ENCODE measurements at places on chromosomes 2 and 18.

DNA sequence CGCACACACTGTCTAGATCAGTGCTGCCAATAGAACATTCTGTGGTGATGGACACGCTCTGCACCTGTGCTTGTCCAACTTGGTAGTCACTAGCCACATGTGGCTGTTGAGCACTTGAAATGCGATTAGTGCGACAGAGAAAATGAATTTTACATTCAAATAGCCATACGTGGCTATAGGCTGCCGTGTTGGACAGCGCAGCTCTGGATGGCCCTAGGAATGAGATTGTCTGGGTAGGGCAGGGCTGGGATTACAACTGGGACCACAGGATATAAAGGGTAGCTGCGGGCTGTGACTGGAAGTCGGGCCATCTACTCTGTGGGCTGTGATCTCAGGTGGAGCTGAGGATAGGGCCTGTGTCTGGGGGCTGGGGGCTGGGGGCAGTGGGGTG, 5.2 kb downstream of the ASIC4 start:
- DNase-seq, result no peak

- no peak for DNase-seq
These were observed 128.2 kb upstream of the RIOK3 start for GRCh38 chr18:23324861-23325260.

- no peak for DNase-seq
These were observed 337.7 kb upstream of the CHAC2 start for GRCh38 chr2:53429901-53430300.

DNA sequence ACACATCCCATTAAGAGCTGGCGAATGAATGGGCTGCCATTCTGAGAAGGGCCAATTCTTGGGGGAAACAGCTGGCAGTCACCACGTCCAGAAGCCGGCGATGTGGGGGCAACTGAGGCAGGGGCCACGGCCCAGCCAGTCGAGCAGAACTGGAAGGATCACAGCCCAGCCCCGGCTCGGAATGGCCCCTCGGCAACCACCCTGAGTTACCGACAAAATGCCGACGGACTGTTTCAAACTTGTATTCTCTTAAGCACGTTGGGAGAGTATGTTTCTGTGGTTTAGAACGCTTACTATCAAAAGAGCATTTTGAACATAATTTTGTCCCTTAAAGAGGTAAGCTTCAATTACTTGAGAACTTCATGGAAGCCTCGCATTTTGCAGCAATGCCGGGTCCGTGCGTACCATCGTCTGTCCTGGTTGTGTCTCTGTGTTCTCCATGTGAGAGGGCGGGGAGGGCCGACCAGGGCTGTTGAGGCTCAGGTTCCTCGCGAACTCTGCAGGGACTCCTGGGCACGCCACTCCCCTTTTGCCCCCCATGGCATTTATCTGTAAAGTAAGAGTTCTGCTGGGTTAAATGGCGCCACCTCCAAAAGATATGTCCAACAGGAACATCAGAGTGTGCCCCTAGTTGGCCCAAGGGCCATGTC, 155.9 kb downstream of the TWIST2 start:
- no peak for DNase-seq

GRCh38 chr18:6521803-6522418, 107.2 kb upstream of the L3MBTL4 start:
- DNase-seq, result peak; percentile 60

GRCh38 chr2:205166745-205167144, 515.6 kb upstream of the NRP2 start:
- no peak for DNase-seq

- DNase-seq, result no peak
These were observed 83.6 kb downstream of the MRPS9 start for GRCh38 chr2:105121434-105121833.

DNA sequence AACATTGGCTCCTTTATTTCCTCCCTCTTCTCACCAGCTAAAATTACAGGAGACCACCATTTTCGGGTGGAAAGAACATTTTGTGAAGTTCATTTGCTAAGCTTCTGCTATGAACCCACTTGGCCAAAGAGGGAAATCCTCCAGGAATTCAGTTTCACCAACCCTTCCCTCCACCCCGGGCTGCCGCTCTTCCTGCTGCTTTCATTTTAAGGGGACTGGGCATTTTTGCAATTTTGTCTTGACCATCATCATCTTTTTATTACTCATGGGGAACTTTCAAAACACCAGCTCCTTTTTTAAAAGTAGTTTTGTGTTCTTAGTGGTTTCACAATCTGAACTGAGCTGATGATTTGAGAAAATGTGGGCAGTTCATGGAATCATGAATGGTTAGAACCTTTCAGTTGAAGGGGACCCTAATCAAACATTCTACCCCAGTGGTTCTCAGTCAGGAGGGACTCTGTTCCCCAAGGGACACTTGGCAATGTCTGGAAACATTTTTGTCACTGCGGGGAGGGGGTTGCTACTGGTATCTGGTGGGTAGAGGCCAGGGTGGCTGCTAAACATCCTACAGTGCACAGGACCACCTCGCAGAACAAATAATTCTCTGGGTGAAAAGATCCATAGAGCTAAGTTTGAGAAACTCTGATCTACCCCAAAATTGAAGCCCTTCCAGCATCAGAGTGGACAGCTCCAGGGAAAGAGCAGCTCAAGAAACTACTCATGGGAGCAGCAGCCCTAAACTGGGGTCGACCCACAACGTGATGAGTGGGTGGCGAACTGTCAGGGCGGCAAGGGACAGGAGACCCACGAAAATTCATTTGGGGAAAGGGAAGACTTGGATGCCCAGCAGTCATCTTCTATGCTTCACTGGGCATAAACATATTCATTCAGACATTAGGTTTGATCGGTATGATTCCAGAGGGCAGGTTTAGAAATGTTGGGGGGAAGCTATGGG, 92.9 kb downstream of the ACKR3 start:
- DNase-seq, result no peak

DNA sequence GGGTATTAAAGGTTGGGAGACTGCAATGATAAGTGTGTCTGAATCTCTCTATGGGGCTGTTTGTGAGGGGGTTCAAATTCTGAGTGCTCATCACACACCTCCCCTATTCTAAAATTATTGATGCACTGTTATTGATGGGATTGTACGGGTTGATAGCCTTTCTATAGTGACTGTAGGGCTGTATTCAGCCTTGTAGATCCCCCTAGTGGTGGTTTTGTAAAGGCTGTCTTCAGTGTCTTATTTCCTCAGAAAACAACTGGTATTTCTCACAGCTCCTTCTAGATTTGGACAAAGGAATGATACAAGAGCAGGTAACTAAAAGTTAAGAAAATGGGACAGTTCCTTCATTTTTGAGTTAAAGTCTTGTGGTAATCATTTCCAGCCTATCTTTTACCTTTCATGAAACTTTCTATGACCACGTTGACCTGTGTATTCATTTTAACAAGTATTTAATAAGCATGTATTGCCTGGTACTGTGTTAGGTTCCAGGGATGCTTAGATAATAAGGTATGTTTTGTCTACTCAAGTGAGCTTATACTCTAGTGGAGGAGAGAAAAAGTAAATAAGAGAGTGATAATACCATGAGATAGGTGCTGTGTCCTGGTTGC, 21.2 kb downstream of the SMAD4 start:
- peak; percentile 66 for DNase-seq

DNA sequence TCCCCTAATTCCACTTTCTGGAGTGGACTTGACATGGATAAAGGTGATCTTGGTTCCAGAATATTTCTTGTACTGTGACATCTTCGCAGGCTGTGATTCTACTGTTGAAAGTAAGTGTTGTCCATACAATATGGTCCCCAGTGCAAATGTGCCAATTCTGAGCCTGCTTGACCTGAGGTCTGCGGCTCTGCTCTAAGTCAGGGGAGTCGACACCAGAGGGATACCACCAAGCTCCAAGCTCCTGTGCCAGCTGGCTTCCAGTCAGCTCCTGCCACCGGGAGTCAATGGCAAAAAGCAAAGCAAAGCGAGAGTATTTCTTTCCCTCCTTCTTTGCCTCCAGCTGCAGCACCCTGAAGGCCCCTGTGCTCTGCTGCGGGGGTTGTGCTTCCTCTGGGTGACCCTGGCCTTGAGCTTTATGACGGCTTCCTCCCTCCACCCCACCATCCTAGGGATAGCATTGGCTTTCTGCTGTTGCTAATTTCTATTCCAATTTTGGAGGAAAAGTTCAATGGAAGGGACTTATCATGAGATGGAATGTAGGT, 50.4 kb downstream of the SLC35F5 start:
- DNase-seq, result no peak

DNA sequence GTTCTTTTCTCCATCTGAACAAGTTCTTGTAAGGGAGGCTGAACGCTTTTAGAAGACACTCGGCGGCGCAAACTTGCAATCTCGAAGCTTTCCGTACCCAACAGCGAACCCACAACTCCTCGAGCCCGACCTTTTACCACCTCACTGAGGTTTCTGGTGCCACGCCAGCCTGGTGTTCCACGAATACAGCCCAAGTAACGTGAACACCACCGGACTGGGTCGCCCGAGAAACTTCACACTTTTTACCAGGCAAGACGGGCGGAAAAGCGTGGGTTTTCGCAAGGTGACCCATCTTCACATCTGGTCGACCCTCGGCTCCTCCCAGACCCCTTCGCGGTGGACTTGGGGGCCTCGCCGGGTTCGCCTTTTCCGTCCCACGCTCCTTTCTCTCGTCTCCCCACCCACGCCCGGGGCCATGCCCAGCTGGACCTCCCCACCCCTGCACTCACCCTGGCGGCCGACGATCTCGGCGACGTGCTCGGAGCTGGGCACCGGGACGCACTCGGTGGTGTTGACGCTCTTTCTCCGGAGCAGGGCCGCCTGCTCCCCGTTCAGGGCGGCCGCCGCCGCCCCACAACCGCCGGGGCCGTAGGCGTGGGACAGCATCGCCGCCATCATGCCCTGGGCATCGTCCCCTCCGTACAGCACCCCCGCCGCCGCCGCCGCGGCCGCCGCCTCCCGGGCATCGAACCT, 1.2 kb downstream of the MEX3C start:
- peak; percentile 14 for DNase-seq

DNA sequence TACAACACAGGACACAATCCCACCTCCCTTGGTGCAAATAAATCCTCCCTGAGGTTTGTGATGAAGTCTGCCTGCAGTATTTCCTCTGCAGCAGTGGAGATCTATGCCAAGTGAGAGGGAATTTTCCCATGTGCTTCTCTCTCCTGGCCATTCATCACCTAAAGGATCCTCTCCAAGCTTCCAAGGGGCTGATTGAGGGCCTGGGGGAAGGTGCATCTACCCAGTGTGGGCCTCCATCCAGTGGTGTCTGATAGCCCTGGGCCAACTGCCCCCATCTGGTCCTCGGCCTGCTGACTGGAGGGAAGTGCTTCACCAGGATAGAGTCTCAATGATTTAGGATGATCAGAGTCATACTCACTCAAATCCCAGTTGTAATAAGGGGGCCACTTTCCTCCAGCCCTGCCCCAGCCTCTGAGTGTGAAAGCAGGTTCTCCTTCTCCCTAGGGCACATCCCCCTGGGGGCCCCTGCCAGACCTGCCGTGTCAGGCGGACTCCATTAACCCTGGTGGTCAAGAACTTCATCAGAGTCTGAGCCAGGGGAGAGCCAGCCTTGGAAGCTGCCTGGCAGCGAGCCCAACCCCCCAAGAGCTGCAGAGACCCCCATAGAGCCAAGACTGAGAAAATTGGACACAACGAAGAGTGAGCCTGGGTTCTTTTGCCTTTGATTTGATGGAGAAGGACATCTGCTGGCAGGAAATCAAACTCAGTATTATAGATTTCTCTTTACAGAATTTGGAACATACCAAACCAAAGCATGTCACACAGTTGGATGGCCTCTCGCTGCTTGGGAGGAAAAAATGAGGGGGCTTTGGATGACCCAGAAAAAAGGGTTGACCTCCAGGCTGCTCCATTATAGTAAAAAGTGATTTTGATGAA, 509.6 kb downstream of the CMPK2 start:
- DNase-seq, result no peak

DNA sequence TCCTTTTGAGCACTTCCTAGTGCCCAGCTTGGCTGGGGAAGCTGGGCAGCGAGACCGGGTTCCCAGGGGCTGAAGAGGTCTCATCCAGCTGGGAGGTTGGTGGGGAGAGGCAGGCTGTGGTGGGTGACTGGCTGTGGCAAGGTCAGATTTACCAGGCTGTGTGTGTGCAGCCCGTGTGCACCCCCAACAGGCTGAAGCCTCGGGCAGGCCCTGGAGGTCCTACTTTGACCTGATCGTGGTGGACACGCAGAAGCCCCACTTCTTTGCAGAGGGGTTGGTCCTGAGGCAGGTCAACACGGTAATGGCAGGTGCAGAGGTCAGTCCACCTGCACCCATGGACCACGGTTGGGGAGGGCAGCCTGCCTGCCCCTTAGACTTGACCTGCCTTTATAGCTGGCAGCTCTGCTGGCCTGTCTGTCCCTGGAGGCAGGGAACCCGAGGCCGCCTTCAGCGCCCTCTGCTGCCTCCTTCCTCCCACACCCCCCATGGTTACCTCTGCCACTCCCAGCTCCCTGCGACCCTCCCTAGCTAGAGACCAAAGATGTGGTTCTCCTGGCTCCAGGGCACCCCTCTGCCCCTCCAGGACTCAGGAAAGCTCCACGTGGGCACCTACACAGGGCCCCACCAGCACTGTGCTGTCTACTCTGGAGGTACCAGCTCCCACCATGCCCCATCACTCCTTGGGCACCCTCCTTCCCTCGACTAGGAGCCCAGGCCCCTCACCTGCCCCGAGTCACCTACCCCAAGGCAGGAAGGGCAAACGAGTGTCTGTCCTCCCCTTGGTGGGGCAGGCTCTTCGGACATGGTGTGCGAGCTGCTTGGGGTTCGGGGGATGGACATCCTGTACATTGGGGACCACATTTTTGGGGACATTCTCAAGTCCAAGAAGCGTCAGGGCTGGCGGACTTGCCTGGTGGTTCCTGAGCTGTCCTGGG, 4.0 kb downstream of the NT5DC4 start:
- DNase-seq, result no peak

DNA sequence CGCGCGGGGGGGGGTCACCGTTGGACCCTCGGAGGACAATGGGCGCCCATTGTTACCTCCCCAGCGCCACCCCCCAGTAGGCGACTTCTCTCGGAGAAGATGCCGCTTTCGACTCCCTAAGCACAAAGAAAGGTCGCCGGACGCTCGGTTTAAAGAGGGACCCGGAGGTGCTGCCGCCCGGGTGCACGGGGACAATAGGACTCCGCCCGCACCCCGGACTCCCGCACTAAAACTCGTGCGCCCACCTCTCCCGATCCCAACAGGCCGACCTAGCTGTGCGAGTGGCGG, 318 bp upstream of the CDC42EP3 start:
- no peak for DNase-seq

DNA sequence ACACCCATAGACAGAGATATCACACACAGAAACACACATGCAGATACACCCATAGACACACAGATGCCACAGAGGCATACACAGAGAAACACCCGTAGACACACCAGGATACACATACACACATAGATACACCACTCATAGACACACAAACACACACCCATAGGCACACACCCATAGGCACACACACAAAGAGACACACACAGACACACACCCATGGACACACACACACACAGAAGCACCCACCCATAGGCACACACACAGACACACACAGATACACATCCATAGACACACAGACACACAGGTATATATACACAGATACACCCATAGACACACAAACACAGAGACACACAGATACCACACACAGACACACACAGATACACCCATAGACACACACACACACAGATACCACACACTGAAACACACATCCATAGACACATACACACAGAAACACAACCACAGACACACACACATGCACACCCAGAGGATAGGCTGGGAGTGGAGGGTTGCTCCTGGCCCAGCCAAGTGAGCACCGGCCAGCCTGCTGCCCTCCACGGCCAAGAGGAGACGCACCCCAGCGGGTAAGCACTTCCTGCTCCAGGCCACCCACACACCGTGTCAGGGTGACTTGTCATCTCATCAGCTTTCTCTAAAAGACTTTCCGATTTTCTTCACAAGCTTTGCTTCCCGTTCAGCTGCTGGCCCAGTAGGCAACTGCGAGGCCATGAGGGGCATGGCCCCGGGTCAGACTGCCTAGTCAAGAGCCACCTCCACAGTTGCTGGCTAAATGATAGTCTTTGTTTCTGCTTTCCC, 14.1 kb upstream of the CNNM3 start:
- no peak for DNase-seq
